Trophoblast cell (in vitro differentiated cells and primary cell): ENCODE measurements at places on chromosomes 16 and 17.

GRCh38 chr16:50160495-50161164 is 7.5 kb downstream of the TENT4B start:
- no peak for DNase-seq
- no peak overlapping the region for H3K27ac ChIP-seq
- H3K36me3 ChIP-seq: no peaks in the 10 kb centered on the region
- no peaks in the 10 kb centered on the region for H3K4me1 ChIP-seq
- no peaks in the 10 kb centered on the region for H3K27me3 ChIP-seq
- H3K4me3 ChIP-seq: no peak overlapping the region

- no peaks in the 10 kb centered on the region for H3K4me1 ChIP-seq
- no peaks in the 10 kb centered on the region for H3K36me3 ChIP-seq
- no peak for DNase-seq
- peaks cover 3% of the 10 kb centered on the region for H3K27me3 ChIP-seq
- H3K4me3 ChIP-seq: no peak overlapping the region
- no peak overlapping the region for H3K27ac ChIP-seq
Observed at GRCh38 chr16:55817236-55817912, 15.5 kb downstream of the CES1 start.

DNA sequence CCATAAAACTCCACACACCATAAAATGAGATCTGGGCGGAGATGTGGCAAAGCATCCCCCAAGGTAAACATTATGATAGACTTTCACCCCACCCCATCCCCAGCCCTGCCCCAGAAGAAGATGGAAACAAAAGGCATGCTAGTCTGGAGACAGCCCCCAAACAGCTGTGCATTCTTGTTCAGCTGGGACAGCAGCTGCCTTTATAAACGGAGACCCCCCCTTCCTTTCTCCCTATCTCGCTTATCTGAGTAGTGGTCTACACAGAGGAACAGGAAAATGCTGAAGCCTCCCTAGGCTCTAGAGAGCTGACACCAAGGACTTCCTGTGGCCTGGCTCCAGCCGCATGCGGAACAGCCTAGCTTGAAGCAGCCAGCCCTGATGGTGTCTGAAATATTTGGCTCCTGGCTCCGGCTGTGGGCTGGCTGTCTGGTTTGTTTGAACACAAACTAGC is 190.3 kb upstream of the ANKFN1 start:
- H3K36me3 ChIP-seq: no peaks in the 10 kb centered on the region
- H3K4me3 ChIP-seq: no peak overlapping the region
- no peaks in the 10 kb centered on the region for H3K27me3 ChIP-seq
- DNase-seq: peak; percentile 8

DNA sequence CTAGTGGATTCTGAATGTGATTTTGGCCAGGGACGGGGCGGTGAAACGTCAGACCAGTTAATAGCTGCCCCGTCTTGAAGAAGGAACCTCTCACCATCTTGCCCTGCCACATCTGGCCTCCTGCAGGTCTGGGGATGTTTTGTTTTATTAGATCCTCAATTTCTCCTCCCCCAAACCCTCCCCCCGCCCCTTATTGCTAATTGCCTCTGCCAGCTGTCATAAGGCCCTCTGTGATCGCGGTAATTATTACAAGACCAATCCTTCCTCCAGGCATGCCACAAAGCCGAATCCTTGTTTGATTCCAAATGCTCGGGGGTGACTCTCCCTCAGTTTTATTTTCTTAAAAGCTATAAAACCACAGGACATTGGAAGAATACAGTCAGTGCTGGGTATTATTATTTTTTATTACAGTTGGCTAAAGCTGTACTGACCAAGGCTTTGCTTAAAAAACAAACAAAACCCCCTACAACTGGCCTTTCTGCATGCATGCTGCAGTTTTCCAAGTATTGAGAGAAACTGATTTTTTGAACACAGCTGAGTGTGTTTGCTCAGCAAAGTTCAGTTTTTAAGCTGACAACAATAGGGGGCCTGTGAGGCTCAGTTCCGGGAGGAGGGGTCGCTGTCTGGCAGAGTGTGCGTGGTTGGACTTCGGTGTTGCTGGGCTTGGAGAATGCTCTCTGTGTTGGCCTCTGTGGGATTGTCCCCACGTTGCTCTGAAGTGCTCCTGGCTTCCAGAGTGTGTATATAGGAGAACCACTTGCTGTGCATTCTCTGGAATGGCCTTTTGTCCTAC is 1.7 kb downstream of the KSR1 start:
- H3K4me1 ChIP-seq: peaks cover 24% of the 10 kb centered on the region
- H3K27me3 ChIP-seq: no peaks in the 10 kb centered on the region
- DNase-seq: peak; percentile 46
- no peak overlapping the region for H3K27ac ChIP-seq

DNA sequence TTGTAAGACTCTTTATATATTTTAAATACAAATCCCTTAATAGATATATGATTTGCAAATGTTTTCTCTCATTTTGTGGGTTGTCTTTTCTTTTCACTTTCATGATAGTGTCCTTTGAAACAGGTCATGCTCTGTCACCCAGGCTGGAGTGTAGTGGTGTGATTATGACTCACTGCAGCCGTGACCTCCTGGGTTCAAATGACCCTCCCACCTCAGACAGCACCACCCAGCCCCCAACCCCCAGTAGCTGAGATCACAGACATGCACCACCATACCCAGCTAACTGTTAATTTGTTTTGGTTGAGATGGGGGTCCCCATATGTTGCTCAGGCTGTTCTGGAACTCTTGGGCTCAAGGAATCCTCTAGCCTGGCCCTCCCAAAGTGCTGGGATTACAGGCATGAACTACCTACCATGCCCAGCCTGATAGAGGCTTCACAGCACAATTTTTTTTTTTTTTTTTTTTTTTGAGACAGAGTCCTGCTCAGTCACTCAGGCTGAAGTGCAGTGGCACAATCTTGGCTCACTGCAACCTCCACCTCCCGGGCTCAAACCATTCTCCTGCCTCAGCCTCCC is 18.5 kb upstream of the TMIGD1 start:
- DNase-seq: no peak
- H3K4me3 ChIP-seq: no peak overlapping the region
- H3K27me3 ChIP-seq: no peaks in the 10 kb centered on the region
- H3K4me1 ChIP-seq: no peaks in the 10 kb centered on the region
- no peaks in the 10 kb centered on the region for H3K36me3 ChIP-seq
- H3K27ac ChIP-seq: no peak overlapping the region

- H3K27ac ChIP-seq: peak overlapping the region; percentile 81
- DNase-seq: peak; percentile 99
- peaks cover 22% of the 10 kb centered on the region for H3K4me1 ChIP-seq
- peaks cover 6% of the 10 kb centered on the region for H3K36me3 ChIP-seq
- H3K4me3 ChIP-seq: no peak overlapping the region
Observed at GRCh38 chr17:41800601-41801373, 11.0 kb downstream of the P3H4 start.

- no peak for DNase-seq
- peaks cover 2% of the 10 kb centered on the region for H3K4me1 ChIP-seq
- no peaks in the 10 kb centered on the region for H3K27me3 ChIP-seq
- no peak overlapping the region for H3K4me3 ChIP-seq
- no peaks in the 10 kb centered on the region for H3K36me3 ChIP-seq
Observed at GRCh38 chr17:13592427-13592826, 9.3 kb downstream of the HS3ST3A1 start.

DNA sequence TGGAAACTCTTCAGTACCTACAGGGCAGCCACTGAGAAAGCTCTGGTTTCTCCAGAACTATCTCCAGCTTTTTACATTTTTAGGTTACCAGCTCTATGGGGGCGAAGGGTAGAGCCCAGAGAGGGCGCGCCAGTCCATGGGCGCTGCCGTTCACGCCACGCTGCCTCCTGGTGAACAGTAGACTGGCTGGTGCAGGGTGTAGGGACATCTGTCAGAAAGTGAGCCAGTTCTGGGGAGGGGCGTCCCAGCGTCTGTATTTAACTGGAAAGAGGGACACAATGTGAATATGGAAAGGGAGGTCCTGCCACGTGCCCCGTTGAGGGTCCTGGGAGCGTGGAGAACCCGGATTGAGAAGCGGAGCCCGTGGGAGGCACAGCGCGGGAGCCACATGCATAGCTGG is 16.4 kb upstream of the CLEC18A start:
- no peak overlapping the region for H3K4me3 ChIP-seq
- H3K27ac ChIP-seq: no peak overlapping the region
- H3K36me3 ChIP-seq: peaks cover 37% of the 10 kb centered on the region
- no peaks in the 10 kb centered on the region for H3K27me3 ChIP-seq
- no peak for DNase-seq
- no peaks in the 10 kb centered on the region for H3K4me1 ChIP-seq

GRCh38 chr16:87246269-87247065 is 70.7 kb downstream of the C16orf95 start:
- no peak for DNase-seq
- peaks cover 10% of the 10 kb centered on the region for H3K4me1 ChIP-seq
- H3K27me3 ChIP-seq: no peaks in the 10 kb centered on the region
- H3K27ac ChIP-seq: no peak overlapping the region
- no peaks in the 10 kb centered on the region for H3K36me3 ChIP-seq
- H3K4me3 ChIP-seq: no peak overlapping the region

GRCh38 chr16:89010210-89010925 is 33.4 kb upstream of the CBFA2T3 start:
- no peaks in the 10 kb centered on the region for H3K4me1 ChIP-seq
- no peak overlapping the region for H3K27ac ChIP-seq
- DNase-seq: no peak

DNA sequence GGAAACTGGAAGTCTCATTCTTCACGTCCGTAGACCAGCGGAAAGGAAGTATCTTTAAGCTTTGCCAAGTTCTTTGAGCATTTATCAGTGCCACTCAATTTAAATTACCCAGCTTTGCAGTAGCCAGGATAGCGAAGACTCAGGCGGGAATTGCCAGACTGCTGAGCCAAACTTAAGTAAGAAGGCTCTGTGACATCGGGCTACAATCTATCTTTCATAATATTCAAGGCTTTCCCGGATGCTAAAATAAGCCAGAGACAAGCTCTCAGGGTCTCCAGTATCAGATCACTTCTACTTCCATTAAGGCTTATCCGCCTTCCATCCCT is 436 bp upstream of the BRIP1 start:
- H3K27ac ChIP-seq: peak overlapping the region; percentile 40
- H3K4me1 ChIP-seq: no peaks in the 10 kb centered on the region
- H3K36me3 ChIP-seq: peaks cover 6% of the 10 kb centered on the region
- DNase-seq: no peak
- peak overlapping the region; percentile 60 for H3K4me3 ChIP-seq

DNA sequence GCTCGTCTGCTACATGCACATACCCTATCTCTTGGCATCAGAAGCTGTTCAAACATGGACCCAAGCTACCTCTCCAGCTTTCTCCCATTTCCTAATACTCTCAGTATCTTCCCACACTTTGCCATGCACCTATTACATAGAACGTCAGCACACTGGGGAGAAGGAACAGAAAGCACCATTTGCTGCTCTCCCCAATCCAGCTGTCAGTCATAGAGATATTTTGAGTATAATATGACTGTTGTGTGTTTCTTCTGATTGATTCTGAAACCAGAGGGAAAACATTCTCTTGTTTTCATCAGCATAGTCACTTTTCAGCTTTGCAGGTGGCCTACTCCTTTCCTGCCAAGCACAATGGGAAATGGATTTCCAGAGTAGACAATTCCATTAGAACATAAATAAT is 107.1 kb downstream of the ADAMTS18 start:
- no peak for DNase-seq
- no peak overlapping the region for H3K27ac ChIP-seq

DNA sequence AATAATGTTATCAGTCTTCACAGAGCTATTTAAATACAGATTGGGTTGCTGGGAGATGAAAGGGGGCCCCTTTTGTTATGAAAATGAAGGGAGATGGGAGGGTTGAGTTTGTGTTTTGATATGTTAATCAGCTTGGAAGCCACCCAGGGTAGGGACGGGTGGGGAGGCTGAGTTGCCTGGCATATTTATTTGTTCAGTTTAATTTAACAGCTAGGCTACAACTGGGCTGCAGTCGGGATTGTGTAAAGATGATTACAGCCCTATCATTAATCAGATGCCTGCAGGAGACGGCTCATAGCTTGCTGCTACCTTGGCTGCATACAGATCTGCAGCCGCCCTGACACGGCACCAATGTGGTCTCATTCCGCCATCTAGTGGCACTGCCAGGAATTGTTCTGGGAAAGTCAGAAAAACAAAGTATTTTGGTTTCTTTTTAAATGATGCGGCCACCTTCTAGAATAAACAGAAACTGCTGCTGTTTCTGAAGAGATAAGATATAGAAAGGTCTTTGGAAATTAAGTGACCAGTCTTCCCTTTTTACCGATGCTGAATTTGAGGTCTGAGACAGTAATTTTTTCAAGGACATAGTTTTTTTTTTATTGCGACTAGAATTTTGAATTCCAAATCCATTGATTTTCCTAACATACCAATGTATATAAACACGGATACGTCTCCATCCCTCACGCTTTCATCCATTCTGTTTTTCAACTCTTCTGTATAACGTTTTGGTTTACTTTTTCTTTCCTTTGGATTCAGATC is 458.0 kb upstream of the ASIC2 start:
- no peaks in the 10 kb centered on the region for H3K36me3 ChIP-seq
- H3K27me3 ChIP-seq: no peaks in the 10 kb centered on the region
- H3K27ac ChIP-seq: no peak overlapping the region
- DNase-seq: peak; percentile 61
- no peak overlapping the region for H3K4me3 ChIP-seq

DNA sequence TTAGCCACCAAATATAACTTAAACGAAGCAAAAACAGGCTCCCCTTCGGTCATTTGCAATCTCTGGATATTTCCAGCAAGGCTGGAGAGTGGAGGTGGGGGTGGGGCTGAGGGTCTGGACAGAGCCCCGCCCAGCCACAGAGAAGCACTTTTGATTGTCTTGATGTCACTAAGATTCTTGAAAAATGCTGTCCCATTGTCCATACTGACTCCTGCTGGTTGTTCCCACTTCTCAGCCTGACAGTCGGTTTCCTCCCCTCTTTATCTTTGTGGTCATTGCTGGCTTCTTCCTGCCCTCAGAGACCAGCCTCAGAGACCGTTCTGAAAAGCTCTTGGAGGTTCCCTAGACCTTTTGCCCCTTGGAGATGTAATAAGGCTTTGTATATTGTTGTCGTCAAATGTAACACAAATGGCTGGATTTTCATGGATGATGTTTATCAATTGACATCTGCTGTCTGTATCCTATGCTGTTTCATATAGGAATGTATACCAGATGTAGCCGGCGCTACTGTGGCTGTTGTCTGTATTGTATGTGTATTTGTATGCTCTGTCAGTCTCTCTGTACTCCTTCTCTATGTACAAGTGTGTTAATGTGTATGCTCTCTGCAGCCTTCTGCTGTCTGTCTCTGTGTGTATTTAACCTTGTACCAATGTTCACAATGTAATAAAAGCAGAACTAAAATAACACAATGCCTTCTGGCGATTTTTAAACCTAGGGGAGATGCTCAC is 94.8 kb upstream of the DNAH9 start:
- no peaks in the 10 kb centered on the region for H3K36me3 ChIP-seq
- no peaks in the 10 kb centered on the region for H3K27me3 ChIP-seq
- H3K27ac ChIP-seq: no peak overlapping the region
- no peak overlapping the region for H3K4me3 ChIP-seq
- DNase-seq: no peak

DNA sequence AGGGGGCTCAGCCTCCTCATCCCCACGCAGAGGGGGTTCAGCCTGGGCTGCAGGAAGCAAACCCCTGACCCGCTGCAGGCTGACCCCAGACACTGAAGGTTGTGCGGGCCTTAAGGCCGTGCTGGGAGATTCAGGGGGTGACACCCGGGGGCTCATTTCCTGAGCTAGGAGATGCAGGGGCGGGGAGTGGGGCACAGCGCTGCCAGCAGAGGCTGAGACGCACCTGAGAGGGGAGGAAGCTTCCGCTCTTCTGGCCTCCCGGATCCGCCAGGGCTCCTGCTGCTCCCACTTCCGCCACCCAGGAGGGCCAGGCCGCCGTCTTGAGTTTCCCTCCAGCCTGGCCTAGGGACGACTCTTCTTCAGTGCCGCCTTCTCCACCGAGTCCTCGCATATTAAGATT is 173.2 kb upstream of the FOXF1 start:
- H3K36me3 ChIP-seq: no peaks in the 10 kb centered on the region
- H3K27me3 ChIP-seq: no peaks in the 10 kb centered on the region
- no peak overlapping the region for H3K4me3 ChIP-seq

GRCh38 chr17:8835631-8836364 is 31.7 kb downstream of the PIK3R6 start:
- no peak overlapping the region for H3K4me3 ChIP-seq
- H3K27ac ChIP-seq: no peak overlapping the region
- DNase-seq: no peak
